ENCODE measurements at places on chromosomes 12 and 14.

- no peak for DNase-seq
- H3K27me3 ChIP-seq: no peaks in the 10 kb centered on the region
- no peaks in the 10 kb centered on the region for H3K36me3 ChIP-seq
- peak overlapping the region; percentile 10 for H3K27ac ChIP-seq
- no peak overlapping the region for H3K4me3 ChIP-seq
Observed at GRCh38 chr12:120259418-120260202, 5.9 kb downstream of the PXN start.

- H3K27ac ChIP-seq: no peak overlapping the region
- no peak overlapping the region for H3K4me3 ChIP-seq
- DNase-seq: no peak
- H3K4me1 ChIP-seq: no peaks in the 10 kb centered on the region
Observed at GRCh38 chr12:29320295-29321085, 60.5 kb downstream of the ERGIC2 start.

DNA sequence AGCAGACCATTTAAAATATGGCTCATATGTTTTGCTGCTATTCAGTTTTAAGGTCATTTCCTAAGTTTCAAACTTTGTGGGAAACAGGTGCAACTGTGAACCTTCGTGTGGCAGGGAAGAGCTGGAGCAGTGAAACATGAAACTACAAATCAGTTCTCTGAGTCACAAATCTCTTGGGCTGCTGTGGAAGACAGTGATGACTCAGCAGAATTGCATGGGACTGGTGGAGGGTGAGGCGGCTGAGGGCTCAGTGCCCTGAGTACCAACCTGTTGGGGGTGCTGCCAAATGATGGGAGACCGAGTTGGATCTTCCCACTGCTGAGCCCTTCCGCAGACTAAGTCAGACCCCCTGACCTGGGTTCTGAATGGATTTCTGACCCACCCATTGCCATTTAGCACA is 8.4 kb upstream of the CALM1 start:
- no peaks in the 10 kb centered on the region for H3K36me3 ChIP-seq
- peaks cover 9% of the 10 kb centered on the region for H3K4me1 ChIP-seq
- H3K27me3 ChIP-seq: no peaks in the 10 kb centered on the region
- H3K4me3 ChIP-seq: no peak overlapping the region

- H3K36me3 ChIP-seq: no peaks in the 10 kb centered on the region
- no peaks in the 10 kb centered on the region for H3K4me1 ChIP-seq
- no peaks in the 10 kb centered on the region for H3K27me3 ChIP-seq
- no peak overlapping the region for H3K4me3 ChIP-seq
- H3K27ac ChIP-seq: no peak overlapping the region
Observed at GRCh38 chr14:101504096-101504948, 57.0 kb upstream of the DIO3 start.

DNA sequence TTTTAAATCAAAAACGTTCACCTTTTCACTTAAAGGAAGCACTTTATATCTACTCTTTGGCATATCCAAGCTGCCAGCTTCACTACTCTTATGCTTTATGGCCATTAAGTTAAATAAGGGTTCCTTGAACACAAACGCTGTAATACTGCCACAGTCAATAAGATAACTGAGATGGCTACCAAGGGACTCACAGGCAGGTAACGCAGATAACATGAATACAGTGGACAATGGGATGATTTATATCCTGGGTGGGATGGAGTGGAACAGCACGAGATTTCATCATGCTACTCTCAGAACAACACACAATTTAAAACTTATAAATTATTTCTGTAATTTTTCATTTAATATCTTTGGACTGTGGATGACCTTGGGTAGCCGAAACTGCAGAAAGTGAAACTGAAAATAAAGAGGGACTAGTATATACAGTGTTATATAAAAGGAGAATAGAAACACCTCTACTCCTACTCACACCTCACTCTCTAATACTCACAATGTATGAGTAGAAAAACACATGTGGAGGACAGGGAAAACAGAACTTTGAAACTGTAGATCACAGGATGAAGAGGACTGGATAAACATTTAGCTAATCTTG is 367.3 kb downstream of the C12orf50 start:
- H3K27ac ChIP-seq: no peak overlapping the region
- H3K4me1 ChIP-seq: no peaks in the 10 kb centered on the region
- H3K36me3 ChIP-seq: no peaks in the 10 kb centered on the region
- H3K27me3 ChIP-seq: no peaks in the 10 kb centered on the region
- DNase-seq: no peak

- H3K4me1 ChIP-seq: no peaks in the 10 kb centered on the region
- no peaks in the 10 kb centered on the region for H3K27me3 ChIP-seq
- DNase-seq: no peak
- H3K27ac ChIP-seq: no peak overlapping the region
- H3K4me3 ChIP-seq: no peak overlapping the region
Observed at GRCh38 chr12:62379026-62379722, 87.5 kb upstream of the MON2 start.

DNA sequence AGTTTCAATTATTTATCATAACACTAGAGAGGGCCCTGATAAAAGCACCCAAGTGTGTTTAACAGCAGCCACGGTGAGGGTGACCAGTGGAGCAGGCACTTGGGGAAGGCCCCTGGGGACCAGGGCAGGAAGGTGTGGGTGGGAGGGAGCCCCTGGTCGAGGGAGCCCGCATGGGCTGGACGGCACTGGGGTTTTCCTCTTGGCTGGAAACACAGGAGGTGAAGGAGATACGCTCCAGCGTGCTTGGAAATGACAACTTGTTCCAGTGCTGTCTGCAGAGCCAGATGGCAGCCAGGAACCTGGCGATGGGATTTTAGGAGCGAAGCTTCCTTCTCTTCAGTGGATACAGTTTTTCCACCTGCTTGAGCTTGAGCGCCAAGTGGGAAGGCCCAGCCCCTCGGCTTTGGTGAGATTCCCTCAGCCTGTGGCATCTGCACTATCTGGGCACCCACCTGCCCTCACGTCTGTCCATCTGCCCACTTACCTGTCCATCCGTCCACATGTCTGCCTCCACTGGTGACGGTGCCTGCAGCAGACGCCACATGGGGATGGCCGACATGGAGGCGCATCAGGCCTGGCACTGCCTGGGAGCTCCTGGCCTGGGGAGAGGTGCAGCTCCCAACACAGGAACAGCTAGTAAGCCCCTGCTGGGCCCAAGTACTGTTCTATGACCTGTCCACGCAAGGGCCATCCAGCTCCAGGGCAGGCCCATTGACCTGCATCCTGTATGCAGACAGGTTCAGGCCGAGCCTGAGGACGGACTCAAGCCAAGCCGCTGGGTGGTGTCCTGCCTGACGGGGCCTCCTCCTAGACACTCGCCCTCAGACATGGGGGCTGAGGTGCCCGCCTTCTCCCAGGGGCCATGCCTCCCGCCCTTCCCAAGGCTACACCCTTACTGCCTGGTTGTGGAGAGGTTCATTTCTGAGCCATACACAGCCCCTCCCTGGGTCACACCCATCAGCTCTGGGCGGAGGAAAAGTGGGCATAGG is 192.2 kb upstream of the C14orf180 start:
- H3K36me3 ChIP-seq: no peaks in the 10 kb centered on the region
- no peak overlapping the region for H3K4me3 ChIP-seq
- no peaks in the 10 kb centered on the region for H3K4me1 ChIP-seq
- no peak for DNase-seq
- H3K27me3 ChIP-seq: no peaks in the 10 kb centered on the region
- no peak overlapping the region for H3K27ac ChIP-seq

DNA sequence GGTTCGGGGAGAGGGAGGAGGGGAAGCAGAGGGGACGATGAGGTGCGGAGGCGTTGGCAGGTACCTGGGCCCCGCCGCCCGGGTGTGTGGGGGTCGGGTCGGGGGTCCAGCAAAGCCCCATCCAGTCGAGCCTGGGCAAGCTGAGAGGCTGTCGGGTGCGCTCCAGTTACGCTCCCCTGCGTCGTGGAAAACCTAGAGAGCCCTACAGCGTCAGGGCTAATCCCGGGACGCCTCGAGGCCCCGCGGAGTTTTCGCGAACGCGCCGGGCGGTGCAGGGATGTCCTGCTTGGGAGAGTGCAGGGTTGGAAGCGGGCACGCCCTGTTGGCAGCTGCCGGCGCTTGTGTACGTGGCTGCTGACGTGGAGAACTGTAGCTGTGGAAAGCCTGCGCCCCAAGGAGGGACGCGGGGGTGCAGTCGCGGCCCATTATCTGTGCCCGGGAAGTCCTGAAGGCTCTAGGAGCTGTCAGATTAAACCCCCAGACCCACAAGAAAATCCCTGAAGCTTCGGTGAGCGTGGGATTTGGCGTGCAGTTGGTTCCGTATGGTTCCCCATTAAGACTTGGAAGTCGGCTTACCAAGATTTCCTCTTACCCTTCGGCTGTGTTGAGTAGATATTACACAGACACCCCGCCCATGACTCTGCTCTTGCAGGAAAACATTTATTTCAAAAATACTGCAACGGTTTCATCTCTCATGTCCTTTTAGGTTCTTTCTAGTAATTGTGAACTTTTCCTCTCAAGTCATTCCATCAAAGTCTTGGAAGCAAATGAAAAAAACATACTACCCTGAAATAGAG is 11.3 kb upstream of the SLC38A2 start:
- peak overlapping the region; percentile 90 for H3K4me3 ChIP-seq
- no peaks in the 10 kb centered on the region for H3K36me3 ChIP-seq
- H3K4me1 ChIP-seq: peaks cover 27% of the 10 kb centered on the region
- no peaks in the 10 kb centered on the region for H3K27me3 ChIP-seq
- peak overlapping the region; percentile 94 for H3K27ac ChIP-seq
- DNase-seq: no peak

DNA sequence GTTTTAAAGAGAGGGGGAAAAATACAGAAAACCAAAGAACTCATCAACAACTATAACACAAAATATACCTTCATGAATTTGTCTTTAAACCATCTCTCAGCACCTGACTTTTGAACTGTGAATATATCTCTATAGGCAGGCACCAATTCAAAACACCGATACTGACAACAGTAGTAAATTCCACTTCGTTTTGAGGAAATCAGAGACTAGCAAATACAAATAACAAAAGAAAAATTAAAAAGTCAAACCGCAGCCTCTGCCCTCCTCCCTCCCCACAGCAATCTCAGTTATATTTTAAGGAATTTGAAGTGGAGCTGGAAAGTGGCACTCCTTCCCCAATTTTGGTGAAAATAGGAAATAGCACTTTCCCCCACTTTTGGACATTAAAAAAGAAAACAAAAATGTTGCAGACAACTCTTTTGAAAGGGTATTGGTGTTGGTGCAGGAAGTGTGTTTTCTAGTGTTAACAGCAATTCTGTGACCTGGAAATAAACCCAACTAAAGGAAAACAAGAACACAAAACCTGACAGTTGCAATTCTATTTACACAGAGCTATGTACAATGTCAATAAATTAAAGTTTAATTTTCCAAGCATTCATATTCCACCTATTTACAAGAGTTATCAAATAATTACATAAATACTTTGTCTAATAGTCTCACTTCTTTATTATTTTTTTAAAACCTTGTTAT is 13.5 kb downstream of the TBX3 start:
- H3K4me3 ChIP-seq: no peak overlapping the region
- DNase-seq: no peak
- no peak overlapping the region for H3K27ac ChIP-seq
- H3K4me1 ChIP-seq: peaks cover 15% of the 10 kb centered on the region
- peaks cover 84% of the 10 kb centered on the region for H3K27me3 ChIP-seq

DNA sequence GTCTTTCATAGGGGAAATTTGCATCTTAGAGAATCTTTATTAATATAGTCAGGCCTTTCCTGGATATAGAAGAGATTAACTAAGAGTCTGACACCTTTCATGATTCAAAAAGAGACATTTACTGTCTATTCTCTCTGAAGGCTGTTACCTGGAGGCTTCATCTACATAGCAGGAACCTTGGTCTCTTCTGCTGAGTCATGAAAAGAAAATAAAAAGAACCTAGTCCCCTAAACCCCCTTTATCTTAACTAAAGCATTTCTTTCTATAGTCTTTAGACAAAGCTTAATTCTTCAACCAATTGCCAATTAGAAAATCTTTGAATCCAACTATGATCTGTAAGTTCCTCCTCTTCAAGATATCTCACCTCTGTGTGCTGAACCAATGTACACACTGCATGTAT is 33.1 kb downstream of the RPS29 start:
- H3K27me3 ChIP-seq: no peaks in the 10 kb centered on the region
- H3K4me3 ChIP-seq: no peak overlapping the region
- no peak for DNase-seq

Data from H1 (cell line).